ENCODE measurements at places on chromosomes 12 and 14.
A peak's percentile ranks its signal among the peaks of the same experiment; 100 is the strongest.

DNA sequence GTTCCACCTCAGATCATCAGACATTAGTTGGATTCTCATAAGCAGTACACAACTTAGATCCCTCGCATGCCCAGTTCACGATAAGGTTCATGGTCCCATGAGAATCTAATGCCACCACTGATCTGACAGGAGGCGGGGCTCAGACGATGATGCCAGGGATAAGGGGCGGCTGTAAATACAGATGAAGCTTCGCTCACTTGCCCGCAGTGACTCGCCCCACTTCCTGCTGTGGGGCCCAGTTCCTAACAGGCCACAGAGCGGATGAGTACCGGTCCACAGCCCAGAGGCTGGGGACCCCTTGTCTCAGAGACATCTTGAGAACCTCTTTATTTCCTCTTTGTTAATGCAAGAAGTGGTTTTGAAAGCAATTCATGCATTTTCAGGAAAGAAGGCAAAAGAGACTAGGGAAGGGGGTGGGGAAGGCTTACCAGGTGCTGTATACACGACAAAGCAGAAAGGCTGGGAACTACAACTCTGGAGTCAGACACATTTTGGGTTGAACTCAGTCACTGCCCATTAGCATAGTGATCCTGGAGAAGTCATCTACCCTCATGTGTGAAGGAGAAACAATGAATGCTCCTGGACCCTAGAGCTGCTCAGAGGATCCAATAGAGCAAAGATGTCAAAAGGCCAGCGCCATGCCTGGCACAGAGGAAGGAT is 68.7 kb downstream of the EID3 start:
- DNase-seq, result peak; percentile 48

DNA sequence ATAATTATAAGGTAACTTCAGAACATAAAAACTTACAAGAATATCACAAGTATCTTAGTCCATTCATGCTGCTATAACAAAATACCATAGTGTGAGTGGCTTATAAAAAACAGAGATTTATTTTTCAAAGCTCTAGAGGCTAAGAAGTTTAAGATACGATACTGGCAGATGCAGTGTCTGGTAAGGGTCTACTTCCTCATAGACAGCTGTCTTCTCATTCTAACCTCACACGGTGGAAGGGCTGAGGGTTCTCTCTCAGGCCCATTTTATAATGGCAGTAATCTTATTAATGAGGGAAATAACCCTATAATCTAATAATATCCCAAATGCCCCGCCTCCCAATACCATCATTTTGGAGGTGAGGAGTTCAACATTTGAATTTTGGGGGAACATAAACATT is 23.7 kb upstream of the OSBPL8 start:
- no peak for DNase-seq

DNA sequence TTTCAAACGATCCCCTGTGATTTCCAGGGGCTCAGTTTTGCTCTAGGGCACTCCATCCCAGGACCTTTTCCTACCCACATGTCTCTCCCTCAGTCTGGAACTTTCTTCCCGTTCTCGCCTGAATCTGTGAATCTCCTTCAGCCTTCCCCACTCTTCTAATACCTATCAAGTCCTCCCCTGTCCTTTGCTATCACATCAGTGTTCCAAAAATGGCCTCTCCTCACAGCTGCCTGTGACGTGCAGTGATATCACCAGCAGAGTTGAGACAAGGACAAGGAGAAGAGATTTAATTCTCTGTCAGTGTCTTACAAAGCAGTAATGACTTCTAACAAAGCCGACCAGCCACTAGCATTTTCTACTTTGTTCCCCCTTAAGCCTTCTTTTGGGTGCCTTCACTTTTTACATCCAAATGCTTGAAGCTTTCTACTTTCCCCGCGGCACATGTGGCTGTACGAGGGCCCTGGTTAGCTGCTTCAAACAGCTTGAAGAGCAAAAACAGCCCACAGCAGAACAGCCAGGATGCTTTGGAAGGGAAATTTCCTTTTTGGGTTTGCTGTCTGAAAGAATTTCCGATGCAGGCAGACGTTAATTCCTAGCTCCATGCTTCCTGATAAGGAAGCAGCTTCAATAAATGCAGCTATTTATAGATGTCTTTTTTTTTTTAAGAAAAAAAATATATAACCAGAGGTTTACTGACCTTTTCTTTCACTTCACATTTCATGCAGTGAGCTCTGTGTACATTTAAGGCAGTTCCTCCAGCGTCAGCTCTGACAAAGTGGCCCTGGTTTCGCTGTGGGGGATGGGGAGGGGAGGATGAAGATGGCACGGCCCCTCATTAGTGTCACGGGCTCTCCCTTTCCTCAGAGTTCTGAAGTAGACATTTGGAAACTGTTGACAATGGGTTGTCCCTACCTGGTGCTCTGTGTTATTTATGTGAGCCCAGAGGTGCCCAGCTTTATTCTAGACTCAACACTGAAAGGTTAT is 109.3 kb downstream of the ETV6 start:
- no peak for DNase-seq

DNA sequence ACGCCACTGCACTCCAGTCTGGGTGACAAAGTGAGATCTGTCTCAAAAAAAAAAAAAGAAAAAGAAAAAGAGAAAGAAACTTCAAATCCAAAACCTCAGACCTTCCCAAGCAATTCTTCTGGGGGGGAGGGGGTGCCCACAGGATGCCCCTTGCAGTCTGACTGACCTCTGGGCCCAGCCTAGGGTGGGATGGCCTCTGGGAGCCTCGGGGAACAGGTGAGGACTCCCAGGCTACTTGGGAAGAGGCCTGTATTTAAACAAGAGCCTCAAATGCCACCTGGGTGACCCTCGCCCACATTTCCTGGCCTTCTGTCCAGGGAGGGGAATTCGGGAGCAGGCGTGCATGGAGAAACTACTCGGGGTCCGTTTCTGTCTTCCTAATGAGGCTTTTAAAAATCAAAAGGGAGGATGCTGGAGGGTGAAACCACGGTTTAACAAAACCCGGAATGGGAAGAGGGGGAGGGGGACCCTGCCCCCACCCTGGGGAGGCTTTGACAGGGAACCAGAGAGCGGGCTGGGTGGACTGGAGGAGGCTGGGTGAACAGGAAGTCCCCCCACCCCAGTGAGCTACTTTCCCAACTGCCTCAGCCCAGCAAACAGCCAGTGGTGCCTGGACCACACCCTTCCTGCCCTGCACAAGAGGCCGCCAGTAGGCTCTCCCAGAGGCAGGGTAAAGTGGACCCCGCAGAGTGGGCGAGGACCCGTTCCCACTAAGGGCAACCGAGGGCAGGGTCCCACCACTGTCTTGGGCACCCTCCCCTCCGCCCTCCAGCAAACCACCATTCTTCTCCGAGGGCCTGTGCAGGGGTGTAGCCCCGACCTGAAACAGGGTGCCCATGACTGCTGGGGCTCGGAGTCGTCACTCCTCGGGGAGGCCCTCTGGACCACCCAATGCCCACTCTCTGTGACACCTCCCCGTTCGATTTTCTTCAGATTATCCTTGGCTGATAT is 1.5 kb upstream of the FBRSL1 start:
- DNase-seq, result peak; percentile 53

DNA sequence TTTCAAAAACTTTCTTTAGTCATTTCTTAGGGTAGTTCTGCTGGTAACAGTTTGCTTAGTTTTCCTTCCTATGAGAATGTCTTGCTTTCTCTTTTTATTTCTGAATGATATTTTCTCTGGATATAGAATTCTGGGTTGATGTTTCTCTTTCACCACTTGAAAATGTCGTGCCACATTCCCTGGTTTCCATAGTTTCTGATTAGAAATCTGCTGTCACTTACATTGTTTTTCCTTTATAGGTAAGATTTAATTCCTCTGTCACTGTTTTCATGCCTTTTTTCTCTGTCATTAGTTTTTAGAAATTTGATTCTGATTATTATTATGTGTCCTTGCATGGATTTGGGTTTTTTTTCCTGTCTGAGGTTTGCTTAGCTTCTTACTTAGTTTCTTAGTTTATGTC is 77.3 kb upstream of the PCNX4 start:
- DNase-seq, result no peak

DNA sequence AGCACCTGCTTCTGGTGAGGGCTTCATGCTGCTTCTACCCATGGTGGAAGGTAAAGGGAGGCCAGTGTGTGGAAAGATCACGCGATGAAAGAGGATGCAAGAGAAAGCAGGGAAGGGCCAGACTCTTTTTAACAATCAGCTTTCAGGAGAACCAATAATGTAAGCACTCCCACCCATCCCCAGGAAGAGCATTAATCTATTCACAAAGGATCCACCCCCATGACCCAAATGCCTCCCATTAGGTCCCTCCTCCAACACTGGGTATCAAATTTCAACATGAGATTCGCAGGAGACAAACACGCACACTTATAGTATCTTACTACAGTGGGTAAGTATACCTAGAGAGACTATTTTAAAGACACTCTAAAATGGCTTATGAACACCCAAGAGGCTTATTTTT is 80.5 kb upstream of the TMCC3 start:
- no peak for DNase-seq

DNA sequence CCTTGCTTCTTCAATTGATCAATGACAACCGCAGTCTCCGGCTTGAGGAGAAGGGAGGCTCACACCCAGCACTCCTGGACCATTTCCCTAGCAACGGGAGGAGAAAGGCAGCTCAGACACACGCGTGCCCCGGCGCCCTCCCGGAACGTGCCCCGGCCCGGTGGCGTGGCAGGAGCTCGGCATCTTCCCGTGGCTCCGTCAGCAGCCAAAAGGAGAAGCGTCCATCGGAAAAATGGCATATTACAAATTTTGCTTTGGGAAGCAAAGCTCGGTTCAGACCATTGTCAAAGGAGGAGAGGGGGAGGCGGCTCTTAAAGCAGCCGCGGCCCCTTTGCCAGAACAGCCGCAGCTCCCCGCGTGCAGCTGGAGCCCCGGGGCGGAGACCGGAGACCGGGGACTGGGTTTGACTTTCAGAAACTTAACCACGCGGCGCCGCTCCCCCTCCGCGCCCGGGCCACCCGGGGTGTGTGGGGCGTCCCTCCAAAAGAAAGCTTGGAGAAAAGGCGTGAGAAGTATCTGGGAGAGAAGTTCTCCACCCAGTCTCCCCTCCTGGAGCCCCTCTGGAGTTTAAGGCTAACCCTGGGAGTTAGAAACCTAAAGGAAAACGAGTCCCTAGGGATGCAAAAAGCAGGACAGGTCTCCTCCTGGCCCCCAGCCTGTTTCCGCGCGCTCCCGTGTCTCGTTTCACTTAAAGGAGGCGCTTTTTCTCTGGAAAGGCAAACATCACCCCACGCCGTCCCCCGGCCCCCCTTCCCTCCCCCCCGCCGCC is 545 bp downstream of the PPFIA2 start:
- no peak for DNase-seq

DNA sequence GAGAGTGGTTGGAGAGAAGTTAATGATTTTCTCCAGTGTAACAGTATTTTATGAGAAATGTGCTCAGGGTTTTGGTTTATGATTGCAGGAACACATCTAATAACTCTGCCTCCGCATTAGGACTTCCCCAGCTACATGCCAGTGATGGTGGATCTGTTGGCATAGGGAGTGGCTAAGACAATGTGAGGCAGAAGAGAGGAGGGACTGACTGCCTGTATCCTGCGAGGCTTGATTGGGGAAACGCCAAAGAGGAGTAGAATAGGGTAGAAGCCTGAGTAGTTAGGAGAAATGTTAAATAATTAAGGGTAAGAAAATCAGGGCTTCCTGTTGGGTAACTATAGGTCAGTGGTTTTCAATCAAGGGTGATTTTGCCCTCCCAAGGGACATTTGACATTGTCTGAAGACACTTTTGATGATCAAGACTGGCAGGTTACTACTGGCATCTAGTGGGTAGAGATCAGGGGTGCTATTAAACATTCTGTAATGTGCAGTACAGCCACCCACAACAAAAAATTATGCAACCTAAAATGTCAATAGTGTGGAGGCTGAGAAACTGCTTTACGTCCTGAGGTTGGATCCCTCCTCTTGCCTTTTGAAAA is 12.8 kb downstream of the TDG start:
- DNase-seq, result no peak

GRCh38 chr12:58833853-58834252 is 86.5 kb downstream of the LRIG3 start:
- no peak for DNase-seq

- no peak for DNase-seq
These were observed 262.6 kb upstream of the SFSWAP start for GRCh38 chr12:131448254-131448795.

- DNase-seq, result no peak
These were observed 25.8 kb downstream of the LIMA1 start for GRCh38 chr12:50257236-50258166.

DNA sequence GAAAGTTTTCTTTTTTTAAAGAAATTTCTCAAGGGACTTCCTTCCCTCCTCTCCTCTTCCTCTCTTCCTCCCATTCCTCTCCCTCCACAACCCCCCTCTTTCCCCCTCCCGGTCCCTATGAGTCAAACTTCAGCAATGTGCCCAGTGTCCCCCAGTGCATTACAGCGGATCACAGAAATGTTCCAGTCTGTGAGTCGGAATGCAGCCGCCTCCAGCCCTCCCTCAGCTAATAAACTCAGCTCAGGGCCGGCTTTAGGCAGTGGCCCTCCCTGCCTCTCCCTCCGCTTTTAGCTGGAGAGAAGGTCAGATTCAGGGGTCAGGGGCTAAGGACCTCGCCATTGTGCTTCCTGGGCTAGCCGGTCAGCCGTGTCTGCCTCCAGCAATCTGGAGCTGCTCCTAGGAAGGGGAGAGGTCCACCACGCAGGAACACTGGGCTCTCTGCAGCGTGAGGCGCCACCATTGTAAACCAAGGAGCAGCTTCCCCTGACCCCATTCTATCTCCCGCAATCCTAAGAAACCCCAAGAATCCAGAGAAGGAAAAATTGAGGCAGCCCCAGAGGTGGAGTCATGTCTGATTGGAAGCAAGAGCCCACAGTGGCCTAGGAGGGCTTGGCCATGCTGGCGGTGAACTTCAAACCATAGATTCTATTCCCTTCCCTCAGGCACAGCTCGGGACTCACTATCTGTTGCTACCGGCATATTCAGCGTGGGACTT is 1.1 kb upstream of the HDAC7 start:
- DNase-seq, result no peak

DNA sequence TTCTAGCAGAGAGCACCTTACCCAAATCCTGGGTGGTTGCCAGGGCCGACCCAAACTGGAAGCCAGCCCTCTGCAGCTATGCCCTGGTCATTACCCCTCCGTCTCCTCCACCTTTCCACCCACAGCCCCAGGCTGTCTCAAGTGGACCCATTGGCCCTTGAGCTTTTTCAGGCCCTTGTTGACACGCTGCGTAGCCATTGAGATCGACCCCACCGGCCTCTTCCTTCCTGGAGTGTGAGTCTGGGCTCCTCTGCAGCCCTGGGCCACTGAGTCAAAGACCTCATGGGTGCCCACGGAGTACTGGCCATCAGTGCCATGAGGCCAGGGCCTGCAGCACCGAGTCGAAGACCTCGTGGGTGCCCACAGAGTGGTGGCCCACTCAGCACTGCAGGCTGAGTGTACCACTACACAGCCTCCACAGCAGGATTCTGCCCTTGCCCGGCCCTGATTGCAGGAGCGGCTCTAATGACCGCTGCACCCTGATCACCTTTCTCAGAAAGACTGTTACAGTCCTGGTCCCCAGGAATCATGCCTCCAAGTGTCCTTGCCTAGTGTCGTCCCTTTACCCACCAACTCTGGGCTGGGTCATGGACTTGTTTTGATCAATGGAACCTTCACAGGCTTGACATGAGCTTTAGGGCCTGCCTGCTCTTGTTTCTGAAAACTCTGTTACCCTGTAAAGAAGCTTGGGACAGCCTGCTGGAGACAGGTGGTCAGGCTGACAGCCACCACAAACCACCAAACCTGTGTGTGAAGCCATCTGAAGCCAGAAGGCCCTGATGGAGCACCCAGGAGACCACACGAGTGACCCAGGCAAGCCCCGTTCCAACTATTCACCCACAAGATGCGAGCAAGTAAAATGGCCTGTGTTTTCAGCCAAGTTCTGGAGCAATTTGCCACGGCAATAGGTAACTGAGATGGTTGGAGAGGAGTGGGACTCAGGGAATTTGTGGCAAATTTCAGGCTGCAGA is 39.6 kb upstream of the TRAF3 start:
- DNase-seq, result no peak

GRCh38 chr12:6382982-6383381 is 980 bp upstream of the LTBR start:
- no peak for DNase-seq
